ENCODE measurements at places on chromosomes 16 and 17. TPM values are rescaled to one million over a fixed set of nuclear protein-coding genes. Genes with fewer than 3 reads are reported as not detected.

Gene PRSS33
- total RNA-seq = not detected

Gene FOXJ1
- total RNA-seq = not detected

Gene NOB1
- total RNA-seq = 26.6 TPM

Gene ALOX15B
- total RNA-seq = 53.3 TPM

Gene ABCA8
- total RNA-seq = 0.21 TPM

Gene TBC1D3I
- not detected for total RNA-seq

Gene PTX4
- not detected for total RNA-seq

Gene FBXO39
- not detected for total RNA-seq

Gene DRC3
- 0.43 TPM for total RNA-seq

Gene CNP
- 36.4 TPM for total RNA-seq

Gene EVI2B
- not detected for total RNA-seq

Gene GP2
- not detected for total RNA-seq

Gene TPSG1
- total RNA-seq = not detected

Gene RCVRN
- total RNA-seq = not detected

Gene CA7
- not detected for total RNA-seq

Gene KRT24
- total RNA-seq = 0.21 TPM

Gene PYDC1
- not detected for total RNA-seq

Gene CANT1
- total RNA-seq = 59.3 TPM

Gene TLCD3B
- total RNA-seq = not detected

Gene NME1
- total RNA-seq = 107 TPM

Gene OR1A1
- total RNA-seq = not detected

Gene TEX14
- under 0.01 TPM for total RNA-seq

Gene FHOD1
- total RNA-seq = 4.3 TPM

Gene DNAH17
- total RNA-seq = under 0.01 TPM

Gene ATP2C2
- total RNA-seq = 14.2 TPM

Gene TMC7
- total RNA-seq = 5.3 TPM

Gene RASL10B
- 0.72 TPM for total RNA-seq

Gene CACNG1
- not detected for total RNA-seq

Gene ZNF750
- 9.2 TPM for total RNA-seq

Gene MRTFB
- 8.4 TPM for total RNA-seq

Gene OR4D2
- not detected for total RNA-seq

Gene CDH16
- 4.3 TPM for total RNA-seq

Gene SLC16A11
- total RNA-seq = 0.43 TPM

Gene KRTAP4-6
- not detected for total RNA-seq

Gene KCNG4
- total RNA-seq = not detected

Gene ANKFN1
- total RNA-seq = under 0.01 TPM

Gene CASKIN1
- total RNA-seq = 0.96 TPM

Gene RAPGEFL1
- 61.4 TPM for total RNA-seq

Gene KRT36
- not detected for total RNA-seq

Gene CLEC18C
- total RNA-seq = 1.4 TPM

Gene CACNA1H
- 0.24 TPM for total RNA-seq

Gene PIK3R6
- total RNA-seq = not detected

Gene NRN1L
- not detected for total RNA-seq

Gene KRT20
- total RNA-seq = not detected

Gene KRTAP1-1
- 0.24 TPM for total RNA-seq

Gene CCL7
- not detected for total RNA-seq

Gene ADAD2
- not detected for total RNA-seq

Gene MYCBPAP
- total RNA-seq = 0.96 TPM

Gene SPIRE2
- 2.4 TPM for total RNA-seq

Gene MT1H
- total RNA-seq = not detected

Gene MYO19
- 102 TPM for total RNA-seq

Gene MMP2
- 1.7 TPM for total RNA-seq

Gene FAM117A
- 4.3 TPM for total RNA-seq

Gene SYNRG
- 6.3 TPM for total RNA-seq

Gene PRAC2
- not detected for total RNA-seq

Gene FOXC2
- under 0.01 TPM for total RNA-seq

Gene ZNF319
- total RNA-seq = 1.3 TPM

Gene ZNF263
- 69.9 TPM for total RNA-seq

Gene DLX4
- not detected for total RNA-seq

Gene TP53TG3C
- total RNA-seq = not detected

Data from tracheal epithelial cell (primary cell).